Activated T-cell treated with anti-CD3 and anti-CD28 coated beads, Interleukin-2, amount 50 U/mL, for 72 hours (primary cell): ENCODE measurements at places on chromosomes 3 and 15.

DNA sequence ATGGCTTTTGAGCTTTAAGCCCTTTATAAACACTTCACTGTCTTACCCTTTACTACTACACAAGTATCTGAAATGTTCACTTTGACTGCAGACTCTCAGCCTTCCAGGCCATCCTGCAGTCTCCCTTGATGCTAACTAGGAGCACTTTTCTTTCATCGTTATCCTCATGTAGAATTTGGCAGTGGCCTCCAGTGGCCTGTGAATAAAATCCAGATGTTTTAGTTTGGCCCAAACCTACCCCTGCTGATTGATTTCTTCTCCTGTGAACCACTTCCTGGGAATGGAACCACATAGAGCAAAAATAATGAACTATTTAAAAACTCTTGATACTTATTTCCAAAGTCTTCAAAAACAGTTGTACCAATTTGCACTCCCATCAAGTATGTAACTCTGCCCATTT, 271.9 kb downstream of the FEZF2 start:
- no peak for DNase-seq

- DNase-seq: no peak
Observed at GRCh38 chr15:87669846-87670245, 586.7 kb downstream of the NTRK3 start.

- DNase-seq: no peak
Observed at GRCh38 chr3:71694358-71694999, 30.7 kb downstream of the EIF4E3 start.

DNA sequence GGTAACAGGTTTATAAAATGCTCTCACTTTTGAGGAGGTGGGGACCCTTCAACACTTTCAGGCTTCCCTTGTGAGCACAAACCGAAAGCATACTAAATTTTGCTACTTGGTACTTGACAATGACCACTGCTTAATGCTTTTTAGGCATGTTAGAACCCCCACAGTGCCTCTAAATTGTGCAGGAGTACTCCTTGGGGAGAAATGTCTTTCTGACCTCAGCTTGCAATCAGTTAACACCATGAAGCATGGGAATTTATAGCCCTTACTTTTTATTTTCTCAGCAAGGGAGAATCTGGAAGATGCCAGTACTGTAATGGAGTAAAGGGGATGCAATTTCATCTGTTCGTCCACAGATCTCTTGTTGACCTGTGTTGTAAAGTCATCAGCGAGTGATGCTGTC, 308.9 kb upstream of the TBC1D5 start:
- DNase-seq: no peak

GRCh38 chr3:143439817-143440216, 320.2 kb downstream of the CHST2 start:
- DNase-seq: no peak

- DNase-seq: no peak
Observed at GRCh38 chr15:95594496-95594895, 736.0 kb upstream of the NR2F2 start.

GRCh38 chr15:35519541-35520149, 26.3 kb downstream of the DPH6 start:
- no peak for DNase-seq

GRCh38 chr15:56102441-56102840, 109.0 kb upstream of the NEDD4 start:
- no peak for DNase-seq

- DNase-seq: no peak
Observed at GRCh38 chr3:171169866-171170265, 143.3 kb upstream of the SLC2A2 start.

DNA sequence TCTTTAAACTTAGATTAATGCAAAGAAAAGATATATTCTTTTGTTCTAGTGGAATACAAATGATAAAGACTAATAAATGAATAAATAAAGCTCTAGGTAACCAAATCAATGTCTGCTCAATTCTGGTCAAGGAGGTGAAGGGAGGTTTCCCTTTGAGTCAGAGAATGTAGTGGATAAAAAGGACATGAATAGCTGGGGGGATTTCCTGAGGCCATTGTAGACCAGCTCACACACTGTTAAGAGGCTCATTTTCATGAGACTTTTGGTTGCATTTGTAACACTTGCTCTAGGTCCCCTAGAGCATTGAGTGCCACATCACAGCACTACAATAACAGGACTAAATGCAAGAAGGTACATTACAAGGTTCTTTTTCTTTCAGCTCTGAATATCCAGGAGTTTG, 170.7 kb downstream of the TIGIT start:
- DNase-seq: no peak

- DNase-seq: no peak
Observed at GRCh38 chr3:124653071-124653796, 77.0 kb upstream of the UMPS start.

DNA sequence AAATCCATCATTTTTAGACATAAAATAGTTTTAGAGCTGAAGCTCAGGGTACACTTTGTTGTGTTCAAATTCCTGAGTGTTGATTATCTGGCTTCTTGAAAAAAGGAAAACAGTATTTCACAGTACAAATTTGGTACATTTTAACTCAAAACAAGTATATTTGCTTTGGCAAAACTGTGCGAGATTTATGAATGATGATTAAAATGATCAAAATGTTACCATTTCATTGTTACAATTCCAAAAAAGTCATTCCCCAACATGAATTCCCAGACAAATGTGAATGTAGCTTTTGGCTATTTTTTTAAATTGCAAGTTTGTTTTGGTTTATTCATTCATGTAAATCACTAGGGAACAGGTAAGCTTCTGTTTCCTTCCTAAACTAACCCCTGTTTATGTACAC, 347.4 kb upstream of the DCBLD2 start:
- DNase-seq: no peak

GRCh38 chr3:15443826-15444524, 16.6 kb downstream of the EAF1 start:
- no peak for DNase-seq
